ENCODE measurements at places on chromosomes 3 and 15.

- DNase-seq = no peak
Observed at GRCh38 chr3:68239542-68239941, 585.1 kb upstream of the SUCLG2 start.

- DNase-seq = no peak
Observed at GRCh38 chr15:41713047-41713446, 52.8 kb downstream of the MGA start.

- no peak for DNase-seq
Observed at GRCh38 chr3:56591262-56591661, 34.3 kb downstream of the CCDC66 start.

GRCh38 chr3:78687520-78687919 is 1080.3 kb downstream of the ROBO1 start:
- no peak for DNase-seq

DNA sequence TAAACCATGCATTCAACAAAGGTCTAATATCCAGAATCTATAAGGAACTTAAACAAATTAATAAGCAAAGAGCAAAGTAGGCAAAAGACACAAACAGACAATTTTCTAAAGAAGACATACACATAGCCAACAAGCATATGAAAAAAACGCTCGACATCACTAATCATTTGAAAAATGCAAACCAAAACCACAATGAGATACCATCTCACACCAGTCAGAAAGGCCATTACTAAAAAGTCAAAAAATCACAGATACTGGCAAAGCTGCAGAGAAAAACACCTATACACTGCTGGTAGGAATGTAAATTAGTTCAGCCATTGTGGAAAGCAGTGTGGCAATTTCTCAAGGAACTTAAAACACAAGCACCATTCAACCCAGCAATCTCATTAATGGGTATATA is 53.8 kb downstream of the FSIP1 start:
- DNase-seq = no peak

GRCh38 chr3:188659449-188660090 is 505.6 kb downstream of the LPP start:
- DNase-seq = no peak

DNA sequence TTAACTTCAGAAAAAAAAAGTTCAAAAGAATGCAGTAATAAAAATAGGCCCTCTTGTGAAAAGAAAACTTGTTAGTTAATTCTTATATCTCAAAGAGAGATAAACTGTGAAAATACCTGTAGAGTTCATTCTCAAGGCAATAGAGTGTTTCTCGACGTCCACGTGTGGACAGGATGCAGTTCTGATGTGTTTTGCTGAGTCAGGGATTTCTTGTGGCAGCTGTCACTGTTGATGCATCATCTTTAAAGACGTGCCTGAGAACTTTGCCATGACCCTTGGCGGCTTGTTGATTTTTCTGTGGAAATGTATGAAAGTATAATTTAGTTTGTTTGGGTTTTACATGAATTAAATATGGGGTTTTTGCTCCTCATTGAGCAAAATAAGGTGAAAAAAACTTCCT is 702.2 kb downstream of the NLGN1 start:
- no peak for DNase-seq

GRCh38 chr15:55573224-55573623 is 14.9 kb downstream of the PYGO1 start:
- no peak for DNase-seq

- DNase-seq = no peak
Observed at GRCh38 chr15:50798684-50799083, 33.2 kb upstream of the SPPL2A start.

DNA sequence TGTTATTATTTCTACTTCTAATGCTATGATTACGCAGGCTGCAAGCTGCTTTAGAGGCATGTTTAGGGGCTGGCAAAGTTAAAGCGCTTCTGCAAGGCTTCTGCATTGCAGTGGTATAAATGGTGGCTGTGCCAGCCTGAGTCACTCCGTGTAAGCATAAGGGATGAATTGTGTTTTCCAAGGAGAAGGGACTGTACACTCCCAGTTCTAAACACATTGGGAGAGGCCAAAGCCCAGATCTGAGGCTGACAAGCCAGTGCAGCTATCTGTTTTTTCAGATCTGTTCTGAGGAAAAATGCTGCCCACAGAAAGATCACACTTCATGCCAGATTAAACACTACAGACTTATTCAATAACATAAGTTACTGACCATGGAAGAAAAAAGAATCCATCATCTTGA is 83.8 kb downstream of the PRICKLE2 start:
- DNase-seq = no peak

- DNase-seq = no peak
Observed at GRCh38 chr3:43152649-43153048, 46.8 kb upstream of the POMGNT2 start.

- DNase-seq = no peak
Observed at GRCh38 chr3:35408882-35409281, 230.4 kb upstream of the ARPP21 start.

DNA sequence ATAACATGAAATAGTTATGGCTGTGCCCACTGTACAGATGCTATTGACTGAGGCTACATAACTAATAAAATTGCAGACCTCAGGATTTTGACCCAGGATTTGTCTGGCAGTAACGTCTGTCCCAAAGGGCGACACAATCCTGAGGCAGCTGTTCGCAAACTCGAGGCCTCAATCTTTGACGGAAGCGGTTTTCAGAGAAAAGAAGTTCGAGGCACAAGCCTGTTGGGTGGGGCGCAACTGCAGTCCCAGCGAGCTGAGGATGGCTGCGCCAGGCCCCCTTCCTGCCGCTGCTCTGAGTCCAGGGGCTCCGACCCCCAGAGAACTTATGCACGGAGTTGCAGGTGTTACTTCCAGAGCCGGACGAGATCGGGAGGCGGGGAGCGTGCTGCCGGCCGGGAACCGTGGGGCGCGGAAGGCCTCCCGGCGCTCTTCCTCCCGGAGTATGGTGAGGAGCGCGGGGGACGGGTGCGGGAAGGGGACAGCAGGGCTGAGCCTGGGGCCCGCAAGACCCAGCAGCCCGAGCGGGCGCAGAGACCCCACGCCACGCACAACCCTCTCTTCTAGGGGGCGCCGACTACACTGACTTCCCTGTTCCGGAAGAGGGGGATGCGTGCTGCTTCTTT is at the start of gene PARP15:
PARP15 (plus strand) TSS at position 242 of the 623 bp plus-strand sequence; CDS start at position 260, 18 bp downstream.
- no peak for DNase-seq

DNA sequence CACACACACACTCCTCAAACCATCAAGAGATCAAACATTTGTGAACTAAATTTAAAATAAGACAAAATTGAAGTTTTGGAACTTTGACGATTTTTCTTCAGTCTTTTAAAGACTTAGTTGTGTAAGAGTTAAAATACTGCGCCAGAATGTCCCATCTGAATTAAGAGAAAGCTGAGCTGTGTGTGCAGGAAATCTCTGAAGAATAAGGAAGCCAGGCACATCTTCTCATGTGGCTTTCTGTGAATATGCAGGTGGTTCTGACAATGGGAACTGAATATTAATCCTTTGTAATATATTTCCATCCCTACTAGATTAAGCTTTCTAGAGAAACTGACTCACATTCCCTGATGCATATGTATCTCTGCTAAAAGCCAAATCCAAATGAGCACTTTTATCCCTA is 60.1 kb upstream of the ICE2 start:
- DNase-seq = no peak

- DNase-seq = no peak
Observed at GRCh38 chr3:2896308-2896939, 213.8 kb downstream of the IL5RA start.

- no peak for DNase-seq
Observed at GRCh38 chr3:127819086-127819485, 3.2 kb downstream of the MGLL start.

DNA sequence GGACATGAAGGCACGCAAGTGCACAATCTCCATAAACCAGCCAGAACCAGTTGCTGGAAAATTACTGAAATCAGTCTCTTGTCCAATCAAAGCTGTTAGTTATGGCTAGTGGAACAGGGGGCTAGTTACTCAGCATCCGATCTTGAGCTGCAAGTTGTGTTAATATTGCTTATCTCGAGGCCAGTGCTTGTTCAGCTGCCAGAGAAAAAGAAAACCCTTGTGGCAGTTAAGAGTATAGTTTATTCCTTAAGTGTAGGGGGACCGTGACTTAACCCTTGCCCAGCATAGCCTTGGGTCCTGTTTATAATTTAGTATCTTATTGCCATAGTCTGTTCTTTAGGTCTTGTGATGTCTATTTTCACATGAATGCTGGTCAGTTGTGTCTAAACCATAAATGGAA is 268.5 kb downstream of the CD47 start:
- DNase-seq = no peak

GRCh38 chr3:41125258-41125657 is 74.0 kb upstream of the CTNNB1 start:
- DNase-seq = no peak

DNA sequence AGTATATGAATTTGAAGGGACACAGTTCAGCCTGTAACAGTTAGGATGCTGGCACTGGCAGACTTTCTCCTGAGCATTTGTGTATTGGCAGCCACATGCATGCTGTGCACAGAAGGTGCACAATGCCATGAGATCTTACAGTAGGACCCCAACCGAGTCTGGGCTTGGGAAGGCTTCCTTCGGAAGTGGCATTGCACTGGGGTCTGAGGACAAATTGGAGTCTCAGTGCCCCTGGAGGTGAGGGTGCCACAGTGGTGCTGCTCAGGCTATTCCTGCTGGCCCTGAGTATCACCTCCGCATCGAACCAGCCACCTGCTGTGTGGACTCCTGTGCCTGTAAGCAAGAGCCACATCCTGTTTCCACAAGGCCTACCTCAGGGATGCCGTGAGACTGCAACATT is 99.5 kb downstream of the DNAJB8 start:
- DNase-seq = no peak

GRCh38 chr3:53122933-53123305 is 7.3 kb downstream of the RFT1 start:
- DNase-seq = no peak

DNA sequence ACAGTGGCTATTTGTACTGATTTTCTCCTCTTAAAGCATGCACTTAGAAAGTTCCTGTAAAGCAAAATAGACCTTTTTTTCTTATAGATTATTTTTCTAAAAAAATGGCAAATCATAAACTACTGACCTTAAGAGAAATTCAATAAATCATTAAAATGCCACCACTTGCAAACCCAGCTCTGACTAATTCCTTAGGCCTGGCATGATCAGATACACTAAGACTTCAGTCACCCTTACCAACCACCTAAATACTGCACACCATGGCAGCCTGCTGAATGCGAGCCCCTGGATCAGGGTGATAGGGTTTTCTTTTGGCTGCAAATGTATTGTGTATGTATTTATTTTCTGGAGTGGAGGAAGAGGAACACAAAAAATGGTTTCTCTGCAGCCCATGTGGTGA is 370.6 kb upstream of the TBL1XR1 start:
- DNase-seq = no peak

DNA sequence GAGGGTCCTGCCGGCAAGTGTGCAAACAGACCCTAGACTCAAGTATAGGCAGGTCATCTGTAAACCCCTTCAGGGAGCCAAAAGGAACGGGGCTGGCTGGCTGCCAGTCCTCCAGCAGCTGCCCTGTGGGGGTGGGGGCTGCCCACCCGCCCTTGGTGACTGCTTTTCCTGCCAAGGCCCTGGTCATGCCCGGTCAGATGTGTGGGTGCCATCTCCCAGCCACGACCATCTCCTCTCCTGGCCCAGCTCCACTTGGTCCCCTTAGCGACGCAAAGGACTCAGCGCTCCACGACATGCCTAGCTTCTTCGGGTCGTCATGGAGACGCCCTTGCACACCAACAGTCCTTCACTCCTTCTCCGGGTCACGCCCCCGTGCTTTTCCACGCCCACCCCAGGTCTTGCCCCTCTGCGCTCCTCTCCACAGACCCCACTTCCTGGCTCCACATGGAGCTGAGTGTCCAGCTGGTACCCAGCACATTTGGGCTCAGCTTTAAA is 2.4 kb downstream of the MUC4 start:
- no peak for DNase-seq

GRCh38 chr3:127256138-127256537 is 31.7 kb downstream of the PRR20G start:
- DNase-seq = no peak

GRCh38 chr3:66722675-66723074 is 221.9 kb upstream of the LRIG1 start:
- DNase-seq = no peak

GRCh38 chr3:110343376-110343775 is 728.2 kb upstream of the NECTIN3 start:
- DNase-seq = no peak

DNA sequence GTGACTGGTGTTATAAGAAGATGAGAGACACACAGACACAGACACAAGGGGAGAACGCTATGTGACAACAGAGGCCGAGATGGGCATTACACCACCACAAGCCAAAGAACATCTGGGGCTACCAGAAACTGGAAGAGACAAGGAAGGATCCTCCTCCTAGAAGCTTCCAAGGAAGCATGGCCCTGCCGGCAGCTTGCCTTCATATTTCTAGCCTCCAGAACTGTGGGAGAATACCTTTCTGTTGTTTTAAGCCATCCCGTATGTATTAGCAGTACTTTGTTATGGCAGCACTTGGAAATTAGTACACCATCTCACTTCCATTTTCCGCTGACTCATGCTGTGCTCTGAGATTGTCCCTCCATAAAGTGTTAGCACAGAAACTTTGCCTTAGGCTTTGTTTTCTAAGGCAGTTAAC is 38.7 kb upstream of the CA12 start:
- no peak for DNase-seq

DNA sequence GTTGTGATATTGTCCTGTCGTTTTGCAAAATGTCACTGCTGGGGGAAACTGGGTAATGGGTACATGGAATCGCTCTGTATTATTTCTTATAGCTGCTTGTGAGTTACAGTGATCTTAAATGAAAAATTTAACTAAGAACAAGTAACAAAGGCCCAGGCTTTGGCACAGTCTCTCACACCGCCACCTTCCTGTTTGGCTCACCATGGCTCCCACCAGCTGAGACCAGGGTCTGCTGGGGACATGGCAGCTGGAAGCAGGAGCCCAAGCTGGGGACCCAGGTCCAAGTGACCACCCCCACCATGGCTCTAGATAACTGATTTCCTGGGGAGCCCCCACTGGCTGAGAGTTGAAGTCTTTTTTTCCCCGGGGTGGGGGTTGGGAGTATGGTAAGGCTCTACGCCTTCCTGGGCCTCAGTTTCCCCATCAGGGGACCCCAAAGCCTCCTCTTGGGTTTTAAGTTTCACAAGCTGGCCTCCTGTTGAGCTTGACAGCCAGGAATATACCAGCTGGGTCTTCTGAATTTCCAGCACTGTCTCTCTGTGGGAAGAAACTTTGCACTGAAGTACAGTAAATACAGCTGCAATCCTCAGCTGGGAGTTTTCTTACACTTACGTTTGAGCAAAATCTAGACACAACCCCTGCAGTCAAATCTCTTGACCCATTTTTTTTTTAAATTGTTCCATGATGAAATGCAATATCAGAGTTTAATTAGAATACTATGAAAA is 26.1 kb downstream of the ABTB1 start:
- DNase-seq = no peak

- no peak for DNase-seq
Observed at GRCh38 chr3:4495294-4496086, 2.3 kb downstream of the ITPR1 start.

- no peak for DNase-seq
Observed at GRCh38 chr3:186971578-186971977, 41.3 kb downstream of the ST6GAL1 start.
